ENCODE measurements at places on chromosomes 3 and 15.

- no peak for DNase-seq
Observed at GRCh38 chr3:46901591-46902187, 24.2 kb downstream of the PTH1R start.

DNA sequence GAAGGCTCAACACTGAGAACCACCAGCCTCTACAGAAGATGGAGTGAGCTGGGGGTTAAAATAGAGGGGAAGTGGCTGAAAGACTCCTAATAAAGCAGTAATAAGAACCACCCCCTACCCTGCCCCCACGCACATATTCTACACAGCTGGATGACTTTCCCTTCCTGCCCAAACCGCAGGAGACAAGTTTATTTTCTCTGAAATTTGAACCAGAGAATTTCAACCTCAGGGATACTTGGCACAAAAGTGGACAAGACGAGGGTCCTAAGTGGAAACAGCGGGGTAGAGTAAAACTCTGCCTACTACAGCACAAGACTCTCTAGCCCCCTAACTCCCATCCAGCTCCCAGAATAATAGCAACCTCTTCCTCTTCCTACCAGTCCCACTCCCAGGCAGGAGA, 28.4 kb downstream of the USF3 start:
- no peak for DNase-seq

DNA sequence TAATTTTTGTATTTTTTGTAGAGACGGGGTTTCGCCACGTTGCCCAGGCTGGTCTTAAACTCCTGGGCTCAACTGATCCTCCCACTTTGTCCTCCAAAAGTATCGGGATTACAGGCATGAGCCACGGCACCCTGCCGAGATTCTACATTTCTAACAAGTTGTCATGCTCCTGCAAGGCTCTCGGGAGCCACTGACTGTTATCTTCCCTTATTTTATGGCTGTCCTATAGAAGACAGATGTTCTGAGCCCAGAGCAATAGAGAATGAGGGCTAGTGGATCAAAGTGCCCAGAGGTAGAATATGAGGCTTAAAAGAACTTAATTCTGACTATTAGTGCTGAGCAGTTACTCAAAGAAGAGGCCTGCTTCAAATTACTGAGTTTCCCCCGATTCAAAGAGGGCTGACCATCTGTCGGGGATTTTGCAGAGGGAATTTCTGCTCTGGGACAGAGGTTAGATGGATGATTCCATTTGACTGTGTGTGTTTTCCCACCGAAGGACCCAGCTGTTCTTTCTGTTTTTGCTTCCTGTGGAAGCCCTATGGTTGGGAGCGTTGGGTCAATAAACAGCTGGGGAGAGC, 39.5 kb downstream of the ITPR1 start:
- no peak for DNase-seq

DNA sequence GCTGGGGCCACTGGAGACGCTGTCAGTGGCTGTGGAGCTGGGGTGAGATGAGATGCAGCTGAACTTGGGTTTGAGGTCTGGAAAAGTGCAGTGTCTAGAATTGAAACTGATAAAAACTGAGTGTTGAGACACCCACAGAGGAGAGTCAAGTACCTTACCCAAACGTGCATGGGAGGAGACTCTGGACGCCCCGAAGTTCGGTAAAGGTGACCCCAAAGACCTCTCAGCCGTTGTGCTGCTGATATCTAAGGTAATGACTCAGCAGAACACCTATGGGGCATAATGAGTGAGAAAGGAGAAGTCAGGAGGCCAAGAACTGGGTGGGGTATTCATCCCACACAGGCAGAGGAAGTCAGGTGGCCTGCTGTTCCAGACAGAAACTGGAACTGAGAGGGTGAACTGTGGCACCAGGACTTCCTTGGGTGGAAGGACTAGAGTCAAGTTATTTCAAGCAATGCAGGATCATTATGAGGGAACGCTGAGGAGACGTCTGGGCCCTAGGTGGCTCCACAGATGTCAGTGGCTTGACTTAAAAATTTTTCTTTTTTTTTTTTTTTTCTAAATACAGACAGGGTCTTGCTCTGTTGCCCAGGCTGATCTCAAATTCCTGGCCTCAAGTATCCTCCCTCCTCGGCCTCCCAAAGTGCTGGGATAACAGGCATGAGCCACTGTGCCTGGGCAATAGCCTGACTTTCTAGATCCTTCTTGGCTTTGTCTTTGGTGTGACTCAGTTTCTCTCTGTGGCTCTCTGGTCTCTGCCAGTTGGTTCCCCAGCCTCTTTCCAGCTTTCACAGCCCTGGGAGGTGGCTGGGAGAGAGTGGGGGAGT, 67.6 kb upstream of the GCNT3 start:
- DNase-seq = no peak

- DNase-seq = no peak
Observed at GRCh38 chr3:171745577-171746319, 64.5 kb downstream of the PLD1 start.

DNA sequence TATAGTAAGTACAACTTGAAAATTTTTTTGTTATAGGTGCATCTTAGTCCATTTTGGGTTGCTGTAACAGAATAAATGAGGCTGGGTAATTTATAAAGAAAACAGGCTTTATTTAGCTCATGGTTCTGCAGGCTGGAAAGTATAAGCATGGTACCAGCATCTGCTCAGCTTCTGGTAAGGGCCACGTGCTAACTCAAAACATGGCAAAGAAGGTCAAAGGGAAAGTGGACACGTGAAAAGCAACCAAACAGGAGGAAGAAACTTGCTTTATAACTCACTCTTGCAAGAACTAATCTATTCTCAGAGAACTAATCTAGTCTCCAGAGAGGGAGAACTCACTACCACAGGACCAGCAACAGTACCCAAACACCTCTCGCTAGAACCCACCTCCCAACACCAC, 9.1 kb downstream of the HDGFL3 start:
- DNase-seq = no peak

DNA sequence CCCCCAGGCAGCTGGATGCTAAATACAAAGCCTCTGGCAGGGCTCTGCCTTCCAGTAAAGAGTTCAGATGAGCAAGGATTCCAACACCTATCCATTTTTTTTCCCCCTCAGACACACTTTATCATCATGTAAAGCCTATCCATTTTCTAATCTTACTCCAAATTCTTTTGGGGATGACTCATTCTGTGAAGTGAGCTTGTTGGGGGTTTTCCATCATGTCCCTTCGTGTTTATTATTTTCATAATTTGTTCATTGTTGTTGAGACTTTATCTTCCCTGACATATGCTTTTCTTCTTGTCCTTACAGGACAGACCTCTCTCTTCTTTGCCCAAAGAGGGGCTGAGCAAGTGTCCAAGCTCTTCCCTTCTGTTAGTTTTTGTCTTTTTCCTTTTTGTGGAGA, 34.7 kb upstream of the SH3BP5 start:
- no peak for DNase-seq

DNA sequence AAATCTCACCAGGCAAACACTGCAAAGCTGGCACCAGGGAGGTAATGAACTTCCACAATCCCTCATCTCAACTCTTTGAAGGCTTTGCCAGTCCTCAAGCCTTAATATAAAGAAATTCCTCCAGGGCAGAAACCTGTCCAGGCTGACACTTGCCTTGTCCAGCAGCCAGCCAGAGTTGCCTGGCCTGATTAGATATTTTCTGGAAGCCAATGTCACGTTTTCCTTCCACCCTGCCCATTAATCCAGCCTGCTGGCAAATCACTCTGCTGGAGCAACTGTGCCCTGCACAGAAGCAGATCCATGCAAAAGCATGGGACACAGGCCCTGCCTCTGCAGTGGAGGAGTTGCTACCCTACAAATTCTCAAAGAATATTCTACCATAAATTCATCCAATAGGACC, 56.5 kb downstream of the HEG1 start:
- no peak for DNase-seq

- DNase-seq = no peak
Observed at GRCh38 chr3:64650715-64651114, 37.1 kb downstream of the ADAMTS9 start.

- no peak for DNase-seq
Observed at GRCh38 chr15:94162939-94163338, 68.4 kb upstream of the MCTP2 start.

- no peak for DNase-seq
Observed at GRCh38 chr3:138270245-138270644, 59.4 kb downstream of the NME9 start.

DNA sequence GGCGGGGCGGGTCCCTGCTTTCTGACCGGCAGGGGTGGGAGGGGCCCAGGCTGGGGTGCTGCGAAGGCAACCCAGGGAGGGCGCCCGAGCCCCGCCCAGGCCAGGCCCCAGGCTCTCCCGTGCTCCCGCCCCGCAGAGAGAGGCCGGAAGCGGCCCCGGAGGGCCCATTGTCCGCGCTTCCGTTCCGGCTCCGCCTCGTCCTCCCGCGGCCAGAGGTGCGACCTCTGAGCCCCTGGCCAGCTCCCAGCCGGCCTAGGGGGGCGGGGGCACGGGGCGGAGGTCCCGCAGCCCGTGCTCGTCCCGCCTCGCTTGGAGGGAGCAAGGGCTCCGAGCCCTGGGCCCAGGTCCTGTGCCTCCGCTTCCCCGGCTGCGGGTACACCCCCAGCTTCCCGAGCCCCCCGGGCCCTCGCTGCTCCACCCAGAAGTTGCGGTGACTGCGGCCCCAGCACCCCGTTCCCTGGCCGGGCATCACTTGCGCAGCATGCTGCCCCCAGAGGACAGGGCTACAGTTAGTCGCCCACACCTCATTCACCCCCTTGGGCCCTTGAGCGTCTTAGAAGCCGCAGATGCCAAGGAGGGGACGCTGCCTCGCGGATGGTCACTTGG, 20.4 kb upstream of the PLXND1 start:
- no peak for DNase-seq

DNA sequence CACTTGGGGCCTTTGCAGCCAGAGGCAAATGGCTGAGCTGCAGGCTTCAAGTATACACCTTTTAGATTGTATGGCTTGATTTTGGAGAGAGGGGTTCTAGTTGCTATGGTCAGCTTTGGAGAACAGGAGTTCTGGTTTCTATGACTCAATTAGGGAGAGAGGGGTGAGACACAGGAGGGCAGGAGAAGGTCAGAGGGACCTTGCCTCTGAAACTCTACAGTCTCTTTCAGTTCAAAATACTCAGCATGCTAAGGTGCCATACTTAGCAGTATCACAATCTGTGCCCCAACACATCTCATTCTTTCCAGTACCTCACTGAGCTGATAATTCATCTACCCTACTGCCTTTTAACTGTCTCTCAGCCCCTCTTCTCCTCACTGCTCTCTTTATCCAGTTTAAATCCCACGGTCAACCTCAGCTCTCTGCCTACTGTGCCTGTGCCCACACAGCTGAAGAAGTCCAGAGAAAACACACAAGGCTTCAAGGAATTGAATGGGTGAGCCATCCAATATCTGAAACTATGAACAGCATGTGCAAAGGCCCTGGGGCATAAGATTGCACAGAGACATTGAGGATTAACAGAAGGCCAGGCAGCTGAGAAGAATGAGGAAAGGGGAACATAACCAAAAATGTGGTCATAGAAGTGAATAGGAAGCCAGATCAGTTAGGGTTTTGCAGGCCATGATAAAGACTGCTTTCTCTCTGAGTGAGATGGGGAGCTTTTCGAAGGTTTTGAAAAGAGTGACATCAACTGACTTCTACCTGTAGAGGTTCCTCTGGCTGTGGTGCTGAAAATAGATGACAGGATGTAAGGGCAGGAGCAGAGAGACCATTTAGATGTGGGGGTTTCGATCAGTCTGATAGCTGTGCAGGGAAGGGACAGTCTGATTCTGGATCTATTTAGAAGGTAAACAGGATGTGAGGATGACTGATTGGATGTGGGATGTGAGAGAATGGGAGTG, 54.5 kb upstream of the C3orf80 start:
- no peak for DNase-seq

- no peak for DNase-seq
Observed at GRCh38 chr15:51155016-51155580, 60.4 kb upstream of the TNFAIP8L3 start.

DNA sequence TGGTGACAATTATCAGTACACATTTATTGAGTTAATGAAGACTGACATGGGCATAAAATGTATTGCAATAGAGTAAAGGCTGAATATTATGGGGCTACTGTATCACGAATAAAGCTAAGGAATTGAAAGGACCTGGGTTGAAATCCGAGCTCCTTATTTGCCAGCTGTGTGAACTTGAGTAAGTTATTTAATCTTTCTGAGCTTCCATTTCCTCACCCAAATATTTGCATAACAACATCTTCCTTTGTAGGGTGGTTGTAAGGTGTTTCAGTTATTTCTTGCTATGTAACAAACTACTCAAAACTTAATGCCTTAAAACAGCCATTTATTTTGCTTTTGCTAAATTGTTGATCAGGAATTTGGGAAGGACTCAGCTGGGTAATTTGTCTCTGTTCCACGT, 111.1 kb upstream of the TSC22D2 start:
- no peak for DNase-seq

DNA sequence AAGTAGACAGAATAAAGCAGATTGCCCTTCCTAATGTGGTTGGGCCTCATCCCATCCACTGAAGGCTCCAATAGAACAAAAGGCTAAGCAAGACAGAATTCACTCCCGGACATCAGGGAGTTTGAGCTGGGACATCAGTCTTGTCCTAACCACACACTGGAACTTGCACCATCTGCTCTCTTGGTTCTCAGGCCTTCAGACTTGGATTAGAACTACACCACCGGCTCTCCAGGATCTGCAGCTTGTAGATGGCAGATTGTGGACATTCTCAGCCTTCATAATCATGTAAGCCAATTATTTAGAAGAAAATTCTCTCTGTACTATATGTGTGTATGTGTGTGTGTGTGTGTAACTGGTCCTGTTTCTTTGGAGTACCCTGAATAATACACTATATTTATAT, 394.7 kb upstream of the LMCD1 start:
- no peak for DNase-seq

GRCh38 chr15:31021067-31021665, 29.7 kb upstream of the MTMR10 start:
- DNase-seq = no peak
